ENCODE measurements at places on chromosomes 13 and 19.

- no peak for DNase-seq
Measured at GRCh38 chr13:113157929-113158747, at the start of gene PROZ. Gene PROZ (plus strand): TSS chr13:113158648. CDS start chr13:113158661, 13 bp downstream.

GRCh38 chr13:59373341-59373740, 790.4 kb downstream of the DIAPH3 start:
- DNase-seq: no peak

DNA sequence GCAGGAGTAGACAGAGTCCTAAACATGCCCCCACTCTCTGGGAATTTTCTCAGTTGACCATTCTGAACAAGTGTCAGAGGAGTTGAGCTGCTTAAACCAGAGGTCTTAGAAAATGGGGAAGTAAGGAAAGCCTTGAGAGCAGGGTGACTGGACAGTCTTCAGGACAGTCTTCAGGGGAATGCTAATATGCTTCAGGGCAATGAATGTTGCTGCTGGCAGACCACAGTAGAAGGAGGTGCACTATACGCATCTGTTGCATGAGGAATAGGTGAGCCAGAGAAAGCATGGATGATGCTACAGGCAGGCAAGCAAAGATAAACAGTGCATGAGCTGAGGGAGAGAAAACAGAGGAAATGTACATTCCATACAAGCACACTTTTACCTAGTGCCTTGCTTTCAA, 196.6 kb upstream of the GPR12 start:
- no peak for DNase-seq

DNA sequence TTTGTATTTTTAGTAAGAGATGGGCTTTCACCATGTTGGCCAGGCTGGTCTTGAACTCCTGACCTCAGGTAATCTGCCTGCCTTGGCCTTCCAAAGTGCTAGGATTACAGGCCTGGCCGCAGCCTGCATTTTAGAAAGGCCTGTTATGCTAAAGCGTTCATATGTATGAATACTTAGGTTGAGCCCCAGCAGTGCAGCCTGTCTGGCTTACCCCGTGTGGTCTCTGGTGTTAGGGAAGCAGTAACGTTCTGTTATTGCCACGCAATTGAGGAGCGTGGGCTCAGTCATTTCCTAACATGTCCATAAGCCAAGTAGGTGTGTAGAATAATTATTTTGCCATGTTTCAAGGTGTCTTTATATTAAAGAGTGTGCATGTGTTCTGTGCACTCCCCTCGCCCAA, 14.3 kb downstream of the HNRNPM start:
- DNase-seq: no peak

- no peak for DNase-seq
Measured at GRCh38 chr19:30584090-30584489, 211.9 kb downstream of the ZNF536 start.

GRCh38 chr13:65882810-65883209, 1347.3 kb downstream of the PCDH9 start:
- no peak for DNase-seq
